MCF 10A (cell line): ENCODE measurements at places on chromosomes 6 and 20. TPM values are rescaled to one million over a fixed set of nuclear protein-coding genes. Genes with fewer than 3 reads are reported as not detected.

Gene CDH4
- 25.0 and 44.8 TPM in 2 replicates for total RNA-seq

Gene SMOC2
- not detected in 2 replicates for total RNA-seq

DNA sequence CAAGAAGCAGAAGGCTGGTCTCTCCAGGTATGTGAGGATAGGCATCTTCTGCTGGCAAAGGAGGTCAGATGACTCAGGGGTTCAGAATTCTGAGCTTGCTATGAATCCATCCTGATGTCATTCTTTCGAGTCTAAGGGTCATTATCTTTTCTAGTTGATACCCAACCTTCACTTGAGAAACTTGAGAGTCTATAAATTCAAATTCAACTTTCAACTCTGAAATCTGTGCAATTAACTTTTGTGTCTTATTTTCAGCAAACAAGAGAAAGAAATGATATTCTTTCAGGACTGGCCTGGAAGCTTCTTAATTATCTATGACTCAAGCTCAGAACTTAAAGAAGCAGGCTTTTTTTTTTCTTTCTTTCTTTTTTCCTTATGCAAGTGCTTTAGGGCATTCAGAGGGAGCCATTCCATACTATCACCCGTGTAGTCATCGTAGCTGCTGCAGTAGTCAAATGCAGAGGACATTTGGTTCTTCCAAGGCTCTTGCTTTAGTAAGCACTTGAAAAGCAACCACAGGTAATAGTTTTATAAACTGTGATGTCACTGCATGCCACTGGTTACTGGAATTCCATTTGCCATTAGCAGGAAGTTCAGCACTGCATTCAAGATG is 93.0 kb downstream of the ADTRP start:
- peak; percentile 61 for DNase-seq

GRCh38 chr6:14194483-14194882 is 76.9 kb downstream of the CD83 start:
- DNase-seq, result no peak

GRCh38 chr6:119360262-119360915 is 10.8 kb upstream of the MAN1A1 start:
- DNase-seq, result no peak

- DNase-seq, result no peak
Measured at GRCh38 chr6:148629592-148630465, 117.0 kb upstream of the UST start.

DNA sequence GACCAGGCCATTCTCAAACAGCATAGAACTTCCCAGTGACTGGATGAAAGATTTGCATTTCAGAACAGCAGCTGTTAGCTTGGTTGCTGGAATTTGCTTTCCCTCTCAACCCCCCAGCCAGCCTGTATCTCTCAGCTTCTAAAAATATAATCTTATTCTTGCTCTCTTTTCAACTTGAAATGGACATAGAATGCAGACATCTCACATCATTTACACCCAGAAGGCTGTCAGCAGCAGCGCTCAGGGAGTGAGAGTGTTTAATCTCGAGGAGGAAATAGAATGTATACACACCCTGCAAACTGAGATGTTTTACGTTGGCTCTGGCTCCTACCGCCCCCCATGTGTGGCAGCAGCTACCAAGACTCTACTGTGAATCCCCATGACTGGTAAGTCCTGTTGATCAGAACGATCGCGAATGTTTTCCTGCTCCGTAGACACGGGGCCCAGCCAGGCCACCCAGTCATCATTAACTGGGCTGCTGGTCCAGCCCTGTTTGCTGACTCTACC is 163.4 kb upstream of the SLC24A3 start:
- no peak for DNase-seq

DNA sequence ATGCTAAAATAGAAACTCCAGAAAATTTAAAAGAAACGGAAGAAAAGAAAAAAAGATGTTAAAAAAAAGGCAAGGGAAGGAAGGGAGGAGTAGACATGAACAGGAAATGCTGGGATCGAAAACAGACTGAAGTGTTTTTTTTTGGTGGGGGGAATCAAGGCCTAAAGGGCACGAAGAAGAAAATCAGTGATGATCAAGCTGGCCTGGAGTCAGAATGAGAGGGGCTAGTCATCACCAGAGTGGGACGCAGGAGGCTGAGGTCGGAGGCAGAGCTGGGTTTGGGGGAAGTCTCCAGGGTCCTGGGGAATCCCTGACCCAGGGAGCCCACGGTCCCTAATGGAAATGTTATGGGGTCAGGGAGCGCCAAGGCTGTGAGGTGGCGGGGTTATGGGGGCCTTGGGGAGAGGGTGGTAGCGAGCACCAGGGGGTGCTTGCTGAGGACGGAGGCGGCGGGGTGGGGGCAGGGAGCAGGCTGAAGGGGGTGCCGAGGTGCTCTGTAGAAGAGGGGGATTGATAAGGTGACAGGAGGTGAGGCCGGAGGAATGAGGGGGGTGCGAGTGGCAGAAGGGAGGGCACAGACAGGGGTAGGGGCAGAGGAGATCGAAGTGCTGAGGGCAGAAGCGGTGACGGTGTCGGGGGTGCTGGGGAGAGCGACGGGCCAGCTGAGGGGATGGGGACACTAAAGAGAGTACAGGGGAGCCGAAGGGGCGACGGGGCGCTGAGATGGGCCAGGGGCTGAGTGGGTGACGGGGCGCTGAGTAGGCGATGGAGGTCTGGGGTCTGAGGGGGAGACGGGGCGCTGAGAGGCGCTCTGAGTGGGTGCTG is 684 bp downstream of the ZNFX1 start:
- peak; percentile 19 for DNase-seq

- DNase-seq, result no peak
Measured at GRCh38 chr6:15044948-15045347, 200.9 kb upstream of the JARID2 start.

DNA sequence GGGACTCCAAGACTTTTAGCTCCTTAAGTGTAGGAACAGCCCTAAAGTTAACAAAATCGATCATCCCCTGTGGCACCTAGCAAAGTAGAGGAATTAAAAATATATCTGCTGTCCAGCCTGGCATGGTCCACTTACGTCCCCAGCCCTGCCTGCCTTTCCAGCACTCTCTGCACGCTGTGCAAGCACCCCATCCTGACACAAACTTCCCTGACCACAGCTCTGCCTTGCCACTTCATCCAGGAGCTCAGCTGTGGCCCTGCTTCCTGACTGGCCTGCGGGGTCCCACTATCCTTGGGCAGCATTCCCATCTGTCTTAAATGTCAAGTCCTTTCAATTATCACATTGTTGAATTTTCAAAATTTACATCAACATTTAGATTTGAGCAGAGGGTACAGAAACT is 39.0 kb downstream of the BLOC1S5 start:
- DNase-seq, result no peak

- no peak for DNase-seq
Measured at GRCh38 chr20:32447136-32448027, 89.3 kb downstream of the ASXL1 start.

- no peak for DNase-seq
Measured at GRCh38 chr20:24461848-24462247, 7.6 kb upstream of the SYNDIG1 start.

DNA sequence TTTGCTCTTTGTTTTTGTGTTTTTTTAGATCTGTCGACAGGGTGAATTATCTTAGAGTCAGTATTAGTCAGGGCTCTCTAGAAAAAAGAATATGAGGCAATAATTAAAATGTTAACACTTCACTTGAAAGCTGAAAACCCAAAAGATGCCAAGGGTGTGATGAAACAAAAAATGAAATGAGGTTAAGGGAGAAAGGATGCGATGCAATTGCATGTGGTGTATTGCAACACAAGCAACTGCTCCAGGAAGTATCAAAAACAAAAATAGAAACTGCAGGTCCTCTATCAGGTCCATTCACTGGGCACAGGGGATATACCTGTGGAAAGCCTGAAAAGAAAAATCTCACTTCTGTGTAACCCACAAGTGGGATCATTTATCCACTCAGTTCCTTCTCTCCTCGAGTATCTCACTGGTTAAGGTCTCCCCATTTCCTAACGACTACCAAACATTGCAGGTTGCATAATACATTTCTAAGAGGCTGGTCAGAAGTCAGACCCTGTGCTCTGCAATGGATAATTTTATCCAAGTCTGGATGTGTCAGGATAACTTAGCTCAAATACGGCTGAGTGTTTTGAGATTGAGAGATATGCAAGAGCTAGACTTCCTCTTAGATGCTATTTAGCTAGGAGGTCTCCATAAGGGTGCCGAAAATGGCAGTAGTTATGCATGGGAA is 257.7 kb upstream of the GJE1 start:
- DNase-seq, result peak; percentile 75
